ENCODE measurements at places on chromosomes 13 and 19. TPM values are rescaled to one million over a fixed set of nuclear protein-coding genes. Genes with fewer than 3 reads are reported as not detected.

ZNF486 gene
- 26.9 TPM for total RNA-seq

ZNF790 gene
- total RNA-seq, result 18.8 TPM

PRRG2 gene
- 0.68 TPM for total RNA-seq

ZNF835 gene
- total RNA-seq, result not detected

GPR4 gene
- not detected for total RNA-seq

ERICH6B gene
- not detected for total RNA-seq

DNA sequence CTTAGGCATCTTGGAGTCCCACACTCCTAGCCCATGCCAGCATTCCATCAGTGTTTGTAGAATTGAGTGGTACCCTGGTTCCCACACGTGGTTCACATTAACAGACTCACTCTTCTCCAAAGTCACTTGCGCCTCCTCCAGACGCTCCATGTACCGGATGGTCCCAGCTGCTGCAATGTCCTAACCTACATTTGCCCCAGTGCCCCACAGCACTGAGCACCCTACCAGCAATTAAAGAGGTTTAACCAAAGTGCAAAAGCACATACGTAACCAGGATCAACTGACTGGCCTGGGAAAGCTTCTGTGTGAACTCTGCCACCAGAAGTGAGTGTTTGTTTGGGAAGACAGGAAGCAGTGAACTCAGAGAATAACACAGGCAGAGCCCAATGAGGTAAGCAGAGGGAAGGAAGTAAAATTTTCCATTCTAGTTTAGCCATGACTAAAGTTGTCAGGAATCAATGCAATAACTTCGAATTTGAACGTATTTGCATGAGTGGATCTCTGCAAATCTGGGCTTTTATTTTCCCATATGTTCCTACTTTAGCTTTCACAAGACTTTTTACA, 7.3 kb upstream of the MEDAG start:
- no peaks in the 10 kb centered on the region for H3K27me3 ChIP-seq
- no peaks in the 10 kb centered on the region for H3K36me3 ChIP-seq
- peaks cover 9% of the 10 kb centered on the region for H3K4me1 ChIP-seq
- no peak for DNase-seq

DNA sequence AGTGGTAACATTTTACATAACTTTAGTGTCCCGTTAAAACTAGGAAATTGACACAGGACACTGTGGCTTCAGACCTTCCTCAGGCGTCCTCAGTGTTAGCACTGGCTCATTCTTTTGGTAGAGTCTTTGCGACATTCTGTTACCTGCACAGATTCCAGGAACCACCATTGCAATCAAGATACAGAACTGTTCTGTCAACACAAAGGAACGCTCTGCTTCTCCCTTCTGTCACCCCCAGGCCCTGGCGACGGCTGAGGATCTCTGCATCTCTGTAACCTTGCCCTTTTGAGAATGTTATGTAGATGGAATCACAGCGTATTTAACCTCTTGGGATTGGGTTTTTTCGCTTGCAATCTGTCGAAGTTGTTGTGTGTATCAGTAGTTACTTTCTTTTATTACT, 22.6 kb downstream of the KDM4B start:
- H3K4me3 ChIP-seq, result no peak overlapping the region
- no peaks in the 10 kb centered on the region for H3K36me3 ChIP-seq
- H3K4me1 ChIP-seq, result peaks cover 5% of the 10 kb centered on the region
- DNase-seq, result no peak

DNA sequence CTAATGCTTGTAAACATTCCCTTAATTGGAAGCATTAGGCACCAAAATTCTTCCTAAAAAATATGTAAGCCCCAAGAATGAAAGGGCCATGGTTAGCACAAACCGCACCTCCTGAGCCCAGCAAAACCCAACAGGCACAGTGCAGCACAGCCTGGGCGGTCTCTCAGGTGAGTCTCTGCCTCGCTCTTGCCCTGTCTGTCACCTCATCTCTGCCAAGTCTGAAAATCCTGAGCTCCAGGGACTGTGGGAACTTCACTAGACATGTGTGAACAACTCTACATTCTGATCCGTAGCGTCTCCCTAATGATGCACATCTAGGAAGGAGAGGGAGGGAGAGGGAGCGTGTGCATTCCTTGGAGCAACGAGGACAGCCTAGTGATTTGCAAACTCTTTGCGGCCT, 88.8 kb upstream of the GJB6 start:
- H3K4me3 ChIP-seq, result no peak overlapping the region
- no peaks in the 10 kb centered on the region for H3K4me1 ChIP-seq
- DNase-seq, result no peak
- H3K36me3 ChIP-seq, result no peaks in the 10 kb centered on the region
- no peaks in the 10 kb centered on the region for H3K27me3 ChIP-seq
- H3K27ac ChIP-seq, result no peak overlapping the region

- H3K4me3 ChIP-seq, result no peak overlapping the region
- H3K4me1 ChIP-seq, result no peaks in the 10 kb centered on the region
- no peaks in the 10 kb centered on the region for H3K36me3 ChIP-seq
Measured at GRCh38 chr13:33691980-33692379, 126.0 kb upstream of the RFC3 start.

DNA sequence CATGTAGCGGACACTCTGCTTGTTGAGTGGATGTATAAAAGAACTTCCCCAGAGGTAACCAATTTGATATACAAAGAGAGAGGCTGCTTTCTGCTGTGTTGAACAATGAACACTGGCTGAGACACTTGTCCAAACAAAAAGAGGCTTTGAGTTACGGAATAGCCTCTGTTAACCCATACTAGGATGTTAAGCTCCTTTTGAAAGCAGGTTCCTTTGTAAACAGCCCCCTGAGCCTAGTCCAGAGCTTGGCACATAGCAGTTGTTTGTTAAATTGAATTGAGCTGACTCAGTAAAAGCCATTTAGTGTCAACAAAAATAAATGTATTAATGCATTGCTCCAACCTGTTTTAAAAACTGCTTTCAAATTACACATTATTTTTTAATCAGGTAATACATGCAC, 200.1 kb downstream of the MZT1 start:
- H3K4me1 ChIP-seq, result peaks cover 10% of the 10 kb centered on the region
- no peaks in the 10 kb centered on the region for H3K36me3 ChIP-seq
- peaks cover 90% of the 10 kb centered on the region for H3K27me3 ChIP-seq
- no peak overlapping the region for H3K27ac ChIP-seq
- peak; percentile 75 for DNase-seq

DNA sequence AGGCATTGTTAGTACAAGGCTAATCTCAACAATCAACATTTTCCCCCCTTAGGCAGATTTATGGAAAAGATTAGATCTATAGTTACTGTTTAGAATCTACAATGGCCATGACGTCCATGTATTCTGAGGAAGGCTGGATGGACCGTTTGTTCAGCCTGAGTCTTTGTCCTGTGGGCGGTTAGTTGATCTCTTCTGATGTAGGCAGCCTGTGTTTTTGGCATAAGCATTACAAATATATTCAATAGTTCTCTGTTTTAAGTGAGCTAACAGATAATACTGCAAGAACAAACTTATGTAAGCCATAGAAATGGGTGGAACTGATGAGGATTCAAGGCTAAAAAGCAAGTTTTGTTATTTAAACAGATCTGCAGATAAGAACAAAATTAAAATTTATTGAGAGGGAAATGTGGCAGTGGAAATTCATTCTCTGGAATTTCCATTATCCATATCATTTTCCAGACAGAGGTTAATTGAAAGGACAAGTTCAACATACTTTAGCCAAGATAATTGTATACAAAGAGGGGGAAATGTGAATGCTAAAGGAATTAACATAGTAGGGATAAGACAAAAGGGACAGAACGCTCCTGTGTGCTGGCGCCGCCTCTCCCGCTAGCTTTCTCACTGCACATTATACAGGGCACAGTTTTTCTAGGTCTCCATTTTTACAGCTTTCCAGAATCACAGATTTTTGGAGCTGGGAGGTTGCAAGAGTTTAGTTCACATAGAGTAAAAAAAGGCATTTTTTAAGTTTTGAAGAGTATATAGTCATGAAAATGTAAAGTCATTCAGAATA, 48.6 kb downstream of the FAM124A start:
- H3K27me3 ChIP-seq, result no peaks in the 10 kb centered on the region
- peaks cover 40% of the 10 kb centered on the region for H3K4me1 ChIP-seq
- H3K4me3 ChIP-seq, result no peak overlapping the region

DNA sequence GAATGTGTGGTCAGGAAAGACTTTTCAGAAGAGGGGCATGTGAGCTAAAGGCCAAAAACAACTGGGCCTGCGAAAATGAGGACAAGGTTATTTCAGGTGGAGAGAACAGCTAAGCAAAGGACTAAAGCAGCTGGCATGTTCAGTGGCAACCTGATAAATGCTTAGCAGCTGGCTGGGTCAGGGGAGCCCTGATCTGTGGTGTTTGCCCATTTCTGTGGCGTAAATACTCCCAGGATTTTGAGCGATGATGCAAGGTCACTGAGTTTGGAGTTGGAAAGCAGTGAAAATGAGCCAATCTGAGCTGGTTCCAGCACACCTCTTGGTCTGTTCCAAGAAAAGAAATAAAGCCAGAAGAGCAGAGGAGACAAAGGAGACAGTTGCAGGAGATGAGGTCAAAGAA, 704.3 kb downstream of the UQCRFS1 start:
- no peak for DNase-seq
- no peak overlapping the region for H3K27ac ChIP-seq
- H3K27me3 ChIP-seq, result no peaks in the 10 kb centered on the region
- H3K4me1 ChIP-seq, result peaks cover 11% of the 10 kb centered on the region
- H3K4me3 ChIP-seq, result no peak overlapping the region

DNA sequence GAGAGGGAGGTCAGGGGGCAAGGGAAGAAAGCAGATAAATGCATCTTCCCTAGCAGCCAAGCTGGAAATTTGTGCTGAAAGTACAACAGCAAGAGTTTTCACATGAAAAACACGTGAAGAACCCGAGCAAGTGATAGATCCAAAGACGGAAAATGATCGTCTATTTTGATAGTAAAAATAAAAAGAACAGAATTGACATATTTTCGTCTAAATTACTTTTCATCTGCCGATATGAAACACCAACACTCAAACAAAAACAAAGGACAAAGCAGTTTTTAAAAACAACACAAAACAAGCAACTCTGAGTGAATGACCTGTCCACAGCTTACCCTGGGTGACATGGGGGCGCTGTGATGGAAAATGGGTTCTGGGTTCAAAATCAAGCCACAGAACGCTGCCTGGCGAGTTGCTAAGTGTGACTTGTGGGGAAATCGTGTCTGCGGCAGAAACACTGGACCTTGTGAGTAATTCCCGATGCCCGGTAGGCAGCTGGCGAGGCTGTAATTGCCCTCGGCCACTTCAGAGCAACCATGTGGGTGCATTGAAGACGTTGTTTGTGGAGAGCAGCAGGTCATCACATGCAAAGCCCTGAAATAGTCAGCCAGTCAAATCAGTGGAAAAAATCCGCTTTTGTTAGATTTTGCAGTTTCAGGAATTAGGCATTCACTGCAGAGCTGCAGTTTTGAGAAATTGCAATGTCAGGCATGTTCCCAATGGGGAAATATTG, 7.4 kb downstream of the SOX1 start:
- peaks cover 61% of the 10 kb centered on the region for H3K4me1 ChIP-seq
- DNase-seq, result peak; percentile 34
- peak overlapping the region; percentile 61 for H3K4me3 ChIP-seq
- peak overlapping the region; percentile 24 for H3K27ac ChIP-seq
- H3K36me3 ChIP-seq, result no peaks in the 10 kb centered on the region

DNA sequence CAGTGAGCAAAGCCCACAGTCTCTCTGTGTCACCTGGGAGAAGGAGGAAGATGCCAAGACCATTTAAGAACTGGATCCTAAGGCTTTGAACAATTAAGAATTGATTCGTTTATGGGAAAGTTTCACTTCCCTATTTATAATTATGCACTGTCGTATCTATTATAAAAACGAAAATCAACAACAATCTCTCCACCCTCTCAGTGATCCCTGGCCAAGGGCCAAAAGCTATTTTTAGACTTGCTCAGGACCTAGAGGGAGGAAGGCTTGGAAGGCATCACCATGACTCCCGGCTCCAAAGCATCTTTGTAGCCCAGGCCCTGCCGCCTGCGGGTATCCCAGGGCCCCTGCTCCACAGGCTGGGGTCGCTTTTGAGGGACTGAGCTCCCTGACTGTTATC, 1.3 kb downstream of the RHPN2 start:
- H3K4me1 ChIP-seq, result peaks cover 8% of the 10 kb centered on the region
- no peaks in the 10 kb centered on the region for H3K36me3 ChIP-seq

DNA sequence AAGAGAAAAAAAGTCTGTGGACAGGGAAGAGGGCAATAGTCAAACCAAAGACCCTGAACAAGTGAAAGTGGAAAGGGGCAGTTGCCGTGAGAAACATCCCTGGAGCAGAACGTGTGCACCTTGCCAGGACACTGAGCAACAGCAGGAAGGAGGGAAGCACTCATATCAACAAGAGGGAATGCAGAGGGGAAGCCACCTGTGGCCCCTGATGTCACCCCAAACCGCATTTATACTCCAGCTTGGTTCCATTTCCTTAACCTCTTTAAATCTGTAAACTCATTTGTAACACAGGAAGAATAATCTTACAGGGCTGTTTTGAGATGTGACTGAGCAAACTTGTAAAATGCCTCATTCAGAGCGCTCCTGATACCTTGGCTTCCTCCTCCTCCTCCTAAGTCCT, 698.8 kb downstream of the DIAPH3 start:
- no peak overlapping the region for H3K4me3 ChIP-seq
- H3K4me1 ChIP-seq, result peaks cover 7% of the 10 kb centered on the region
- no peaks in the 10 kb centered on the region for H3K27me3 ChIP-seq
- no peak for DNase-seq
- H3K36me3 ChIP-seq, result no peaks in the 10 kb centered on the region
- no peak overlapping the region for H3K27ac ChIP-seq

GRCh38 chr13:97567510-97568243, 133.7 kb downstream of the RAP2A start:
- no peak overlapping the region for H3K4me3 ChIP-seq
- DNase-seq, result no peak
- H3K27ac ChIP-seq, result no peak overlapping the region
- peaks cover 23% of the 10 kb centered on the region for H3K4me1 ChIP-seq

GRCh38 chr13:51894239-51894638, 32.5 kb downstream of the CCDC70 start:
- no peak overlapping the region for H3K27ac ChIP-seq
- no peak for DNase-seq
- H3K36me3 ChIP-seq, result no peaks in the 10 kb centered on the region
- peaks cover 12% of the 10 kb centered on the region for H3K4me1 ChIP-seq

DNA sequence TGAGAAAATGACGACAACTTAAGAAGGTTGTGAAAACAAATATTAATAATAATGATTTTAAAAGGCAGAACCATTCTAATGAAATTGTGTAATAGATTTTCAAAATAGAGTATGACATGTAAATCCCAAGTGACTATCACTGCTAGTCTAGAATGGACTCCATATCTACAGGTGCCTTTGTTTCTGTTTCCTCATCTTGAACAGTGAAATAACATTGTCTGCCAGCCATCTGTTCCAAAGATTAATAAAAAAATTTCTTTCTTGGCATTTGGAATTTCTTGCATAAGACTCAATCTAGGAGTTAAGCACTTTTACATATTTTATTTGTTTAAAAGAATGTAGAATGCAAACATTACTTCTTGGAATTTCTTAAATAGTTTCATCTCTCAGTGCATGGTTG, 520.1 kb upstream of the ARGLU1 start:
- H3K27ac ChIP-seq, result no peak overlapping the region
- H3K36me3 ChIP-seq, result no peaks in the 10 kb centered on the region
- H3K4me3 ChIP-seq, result no peak overlapping the region
- no peaks in the 10 kb centered on the region for H3K27me3 ChIP-seq
- no peak for DNase-seq

GRCh38 chr13:94859278-94859691, 146.9 kb upstream of the SOX21 start:
- no peaks in the 10 kb centered on the region for H3K36me3 ChIP-seq
- peaks cover 4% of the 10 kb centered on the region for H3K4me1 ChIP-seq
- peak; percentile 7 for DNase-seq
- no peak overlapping the region for H3K4me3 ChIP-seq
